ENCODE measurements at places on chromosomes 2 and 18. TPM values are rescaled to one million over a fixed set of nuclear protein-coding genes. Genes with fewer than 3 reads are reported as not detected.

Gene GULP1
- total RNA-seq: 52.8 TPM

Gene MYO7B
- 0.13 TPM for total RNA-seq

Gene CRYGD
- total RNA-seq: not detected

Gene SERPINB4
- 0.16 TPM for total RNA-seq

Gene NOSTRIN
- 2.2 TPM for total RNA-seq

Gene TSPYL6
- not detected for total RNA-seq

Gene ZNF236
- total RNA-seq: 2.6 TPM

Gene ASXL3
- total RNA-seq: not detected

Gene UGT1A8
- not detected for total RNA-seq
